Activated T-helper 2 cell treated with anti-CD3 and anti-CD28 coated beads, Interferon-gamma antibody, Interleukin-2, Interleukin-4, amounts not matched to agents 10 μg/mL and 5 μg/mL and 100 μg/mL, durations not matched to agents 14 hours and 24 hours and 36 hours (primary cell): ENCODE measurements at places on chromosomes 6 and 20. TPM values are rescaled to one million over a fixed set of nuclear protein-coding genes. Genes with fewer than 3 reads are reported as not detected.

GRCh38 chr20:52190437-52191131 is 995 bp downstream of the ZFP64 start:
- H3K27me3 ChIP-seq = no peaks in the 10 kb centered on the region
- peaks cover 8% of the 10 kb centered on the region for H3K36me3 ChIP-seq
- H3K4me3 ChIP-seq = peak overlapping the region; percentile 92
- peak; percentile 31 for DNase-seq
- peaks cover 18% of the 10 kb centered on the region for H3K4me1 ChIP-seq

GRCh38 chr6:117545161-117545595 is 57.1 kb downstream of the GOPC start:
- H3K27ac ChIP-seq = no peak overlapping the region
- no peak overlapping the region for H3K4me3 ChIP-seq
- H3K27me3 ChIP-seq = peaks cover 6% of the 10 kb centered on the region
- no peak for DNase-seq
- H3K4me1 ChIP-seq = peaks cover 32% of the 10 kb centered on the region
- H3K36me3 ChIP-seq = peaks cover 10% of the 10 kb centered on the region

GRCh38 chr20:25050501-25051350 is 7.2 kb downstream of the ACSS1 start:
- H3K27ac ChIP-seq = no peak overlapping the region
- DNase-seq = no peak
- no peak overlapping the region for H3K4me3 ChIP-seq

GRCh38 chr6:117288083-117288715 is 22.8 kb downstream of the VGLL2 start:
- no peaks in the 10 kb centered on the region for H3K4me1 ChIP-seq
- H3K27ac ChIP-seq = no peak overlapping the region
- no peak overlapping the region for H3K4me3 ChIP-seq
- H3K36me3 ChIP-seq = no peaks in the 10 kb centered on the region

- peaks cover 51% of the 10 kb centered on the region for H3K4me1 ChIP-seq
- H3K4me3 ChIP-seq = peak overlapping the region; percentile 96
- peaks cover 4% of the 10 kb centered on the region for H3K27me3 ChIP-seq
These were observed 1.4 kb downstream of the PREP start for GRCh38 chr6:105401247-105402089.

- no peak for DNase-seq
- no peak within 1 kb of the TSS for H3K27ac ChIP-seq
- H3K4me3 ChIP-seq = no peak within 1 kb of the TSS
- no peaks in the 10 kb centered on the region for H3K36me3 ChIP-seq
These were observed at the start of gene TNNC2 for GRCh38 chr20:45827030-45827652. Gene TNNC2 (minus strand): TSS chr20:45827312. CDS start chr20:45827248, 64 bp downstream.

ZNF334 gene
- total RNA-seq = 1.2 and 1.4 TPM in 2 replicates

SNHG17 gene
- 78.7 and 83.7 TPM in 2 replicates for total RNA-seq

RNF217 gene
- 2.2 and 3.1 TPM in 2 replicates for total RNA-seq

DNA sequence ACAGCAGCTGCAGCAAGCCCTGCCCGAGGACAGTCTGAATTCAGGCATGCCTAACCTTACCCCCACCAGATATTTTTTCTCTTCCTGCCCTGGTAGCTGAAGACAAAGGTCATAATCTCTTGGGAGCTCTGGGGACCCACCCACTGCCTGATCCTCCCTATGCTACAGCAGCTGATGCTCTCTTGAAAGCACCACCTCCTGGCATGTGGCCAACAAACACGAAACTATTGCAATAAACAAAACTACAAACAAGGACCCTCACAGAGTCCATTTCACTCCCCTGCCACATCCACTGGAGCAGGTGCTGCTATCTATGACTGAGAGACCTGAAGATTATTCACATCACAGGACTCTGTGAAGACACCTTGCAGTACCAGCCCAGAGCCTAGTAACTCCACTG is 238.5 kb upstream of the HS3ST5 start:
- DNase-seq = no peak
- H3K4me3 ChIP-seq = no peak overlapping the region
- H3K27ac ChIP-seq = no peak overlapping the region
- no peaks in the 10 kb centered on the region for H3K27me3 ChIP-seq
- H3K4me1 ChIP-seq = no peaks in the 10 kb centered on the region

RAET1E gene
- total RNA-seq = not detected in 2 replicates

DNA sequence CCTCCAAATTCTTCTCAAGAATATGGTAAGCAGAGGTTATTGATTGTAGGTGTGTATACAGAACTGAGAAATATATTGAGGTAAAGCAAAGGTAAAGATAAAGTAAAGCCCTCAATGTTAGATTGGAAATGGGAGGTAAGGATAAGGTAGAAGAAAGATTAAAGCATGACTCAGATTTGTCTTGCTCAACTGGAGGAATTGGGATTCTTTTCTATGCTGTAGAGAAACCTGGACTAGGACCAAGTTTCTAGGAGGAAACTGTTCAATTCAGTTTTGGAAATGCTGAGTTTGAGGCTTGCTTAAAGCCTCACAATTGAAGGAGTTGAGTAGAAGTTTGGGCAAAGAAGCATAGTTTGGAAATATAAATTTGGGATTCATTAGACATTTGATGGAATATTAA is 634.0 kb upstream of the PTCHD4 start:
- H3K4me1 ChIP-seq = no peaks in the 10 kb centered on the region
- H3K27me3 ChIP-seq = no peaks in the 10 kb centered on the region
- no peaks in the 10 kb centered on the region for H3K36me3 ChIP-seq
- no peak overlapping the region for H3K27ac ChIP-seq

TMEM74B gene
- 1.2 and 1.6 TPM in 2 replicates for total RNA-seq

- H3K27me3 ChIP-seq = no peaks in the 10 kb centered on the region
- no peak overlapping the region for H3K4me3 ChIP-seq
- no peaks in the 10 kb centered on the region for H3K4me1 ChIP-seq
- no peak overlapping the region for H3K27ac ChIP-seq
These were observed 307.7 kb downstream of the MMUT start for GRCh38 chr6:49155316-49155715.

DNA sequence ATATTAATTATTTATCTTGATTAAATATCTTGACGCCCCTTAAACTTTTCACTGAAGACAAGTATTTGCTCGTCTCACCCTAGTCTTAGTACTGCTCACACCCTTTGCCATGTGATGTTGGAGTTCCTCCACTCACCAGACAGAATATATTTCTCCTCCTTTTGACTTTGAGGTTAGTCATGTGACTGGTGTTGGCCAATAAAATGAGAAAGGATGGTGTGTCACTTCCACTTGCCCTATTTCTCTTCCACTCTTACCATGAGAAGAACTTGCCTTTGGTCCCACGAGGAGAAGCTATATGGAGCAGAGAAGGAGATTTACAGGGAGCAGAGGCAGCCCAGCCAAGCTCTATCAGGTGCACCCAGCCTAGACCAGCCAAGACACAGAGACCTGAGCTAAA is 64.9 kb upstream of the TAB2 start:
- no peak overlapping the region for H3K27ac ChIP-seq
- no peak for DNase-seq
- no peaks in the 10 kb centered on the region for H3K27me3 ChIP-seq

DNA sequence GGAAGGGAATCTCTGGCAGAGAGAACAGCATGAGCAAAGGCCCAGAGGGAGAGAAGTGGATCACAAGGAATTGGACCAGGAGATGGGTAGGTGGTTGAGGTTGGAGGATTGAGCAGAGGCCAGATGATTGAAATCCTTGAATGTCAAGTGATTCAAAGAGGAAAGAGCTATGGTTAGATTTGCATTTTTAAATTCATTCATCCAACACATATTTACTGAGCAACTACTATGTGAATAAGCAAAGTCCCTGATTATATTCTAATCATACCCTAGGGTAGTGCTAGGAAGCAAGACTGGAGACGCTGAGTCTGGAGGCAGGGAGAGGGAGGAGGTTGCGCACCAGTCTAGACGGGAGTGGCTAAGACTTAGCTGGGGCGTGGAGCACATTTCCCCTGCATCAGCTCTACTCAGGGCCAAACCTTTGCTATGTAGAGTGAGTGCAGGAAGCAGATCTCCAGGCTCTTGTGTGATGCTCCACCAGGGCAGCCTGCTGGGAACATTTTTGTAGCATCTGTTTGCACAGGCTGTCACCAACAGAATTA is 40.2 kb downstream of the EYA2 start:
- H3K4me1 ChIP-seq = no peaks in the 10 kb centered on the region
- H3K27ac ChIP-seq = no peak overlapping the region
- peaks cover 2% of the 10 kb centered on the region for H3K27me3 ChIP-seq

- H3K27me3 ChIP-seq = no peaks in the 10 kb centered on the region
- no peaks in the 10 kb centered on the region for H3K36me3 ChIP-seq
- H3K27ac ChIP-seq = no peak overlapping the region
- DNase-seq = no peak
- no peak overlapping the region for H3K4me3 ChIP-seq
- no peaks in the 10 kb centered on the region for H3K4me1 ChIP-seq
These were observed 73.3 kb downstream of the OPRM1 start for GRCh38 chr6:154112181-154112809.

DNA sequence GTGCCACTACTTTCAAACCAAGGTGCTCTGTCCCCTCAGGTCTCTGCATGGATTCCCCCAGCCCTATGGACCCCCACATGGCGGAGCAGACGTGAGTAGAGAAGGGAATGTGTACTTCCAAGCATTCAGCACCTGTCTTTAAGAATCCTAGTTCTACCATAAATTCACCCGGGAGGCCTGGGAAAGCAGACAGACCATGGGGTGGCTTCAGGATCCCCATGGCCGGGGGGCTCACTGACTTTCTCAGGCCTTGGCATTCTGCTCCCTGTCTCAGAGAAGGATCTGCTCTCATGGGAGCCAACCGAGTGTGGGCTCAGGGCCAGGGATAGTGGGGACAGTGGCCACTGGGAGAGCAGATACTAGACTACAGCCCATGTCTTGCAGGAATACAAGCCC is 2.3 kb downstream of the CDC25B start:
- H3K4me1 ChIP-seq = peaks cover 50% of the 10 kb centered on the region
- DNase-seq = no peak
- peaks cover 64% of the 10 kb centered on the region for H3K36me3 ChIP-seq
- no peaks in the 10 kb centered on the region for H3K27me3 ChIP-seq
- peak overlapping the region; percentile 95 for H3K27ac ChIP-seq
- H3K4me3 ChIP-seq = peak overlapping the region; percentile 99

DNA sequence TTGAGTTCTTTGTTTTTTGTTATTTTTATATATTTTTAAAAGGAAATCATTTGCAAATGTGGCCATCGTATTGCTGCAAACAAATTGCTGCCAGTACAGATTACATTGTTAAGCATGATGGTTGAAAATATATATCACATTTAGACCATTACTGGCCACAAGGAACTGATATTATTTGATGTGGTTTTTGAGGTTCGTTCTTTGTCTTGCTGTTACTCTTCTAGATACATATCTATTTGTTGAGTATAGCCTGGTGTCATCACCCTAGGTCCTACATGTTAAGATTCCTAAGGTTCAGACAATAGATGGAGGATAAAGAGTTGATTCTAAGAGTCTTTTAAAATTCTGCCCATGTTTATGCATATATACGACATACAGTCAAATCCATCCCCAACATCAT is 306.0 kb downstream of the FARS2 start:
- H3K27ac ChIP-seq = no peak overlapping the region
- no peaks in the 10 kb centered on the region for H3K27me3 ChIP-seq
- no peak overlapping the region for H3K4me3 ChIP-seq
- H3K4me1 ChIP-seq = peaks cover 4% of the 10 kb centered on the region
- DNase-seq = no peak

EPHA7 gene
- total RNA-seq = not detected in 2 replicates

HLA-DRB1 gene
- 22.9 and 27.2 TPM in 2 replicates for total RNA-seq

- peaks cover 5% of the 10 kb centered on the region for H3K4me1 ChIP-seq
- H3K36me3 ChIP-seq = no peaks in the 10 kb centered on the region
- H3K27me3 ChIP-seq = no peaks in the 10 kb centered on the region
- no peak for DNase-seq
- H3K4me3 ChIP-seq = no peak overlapping the region
These were observed 181.0 kb upstream of the ZNF217 start for GRCh38 chr20:53774461-53775203.

HSPA12B gene
- 0.05 TPM in 1 of 2 replicates, not detected in the other for total RNA-seq

- H3K27me3 ChIP-seq = peaks cover 10% of the 10 kb centered on the region
- H3K4me3 ChIP-seq = no peak overlapping the region
- no peak overlapping the region for H3K27ac ChIP-seq
- no peak for DNase-seq
These were observed 1353.4 kb upstream of the GJE1 start for GRCh38 chr6:140779341-140779740.

NRSN1 gene
- total RNA-seq = not detected in 2 replicates

GRCh38 chr6:18471232-18471964 is 84.2 kb downstream of the RNF144B start:
- no peak for DNase-seq
- no peak overlapping the region for H3K27ac ChIP-seq
- no peaks in the 10 kb centered on the region for H3K36me3 ChIP-seq
- peaks cover 13% of the 10 kb centered on the region for H3K27me3 ChIP-seq
- no peaks in the 10 kb centered on the region for H3K4me1 ChIP-seq
- H3K4me3 ChIP-seq = no peak overlapping the region

LY6G6F gene
- total RNA-seq = not detected in 2 replicates

DNA sequence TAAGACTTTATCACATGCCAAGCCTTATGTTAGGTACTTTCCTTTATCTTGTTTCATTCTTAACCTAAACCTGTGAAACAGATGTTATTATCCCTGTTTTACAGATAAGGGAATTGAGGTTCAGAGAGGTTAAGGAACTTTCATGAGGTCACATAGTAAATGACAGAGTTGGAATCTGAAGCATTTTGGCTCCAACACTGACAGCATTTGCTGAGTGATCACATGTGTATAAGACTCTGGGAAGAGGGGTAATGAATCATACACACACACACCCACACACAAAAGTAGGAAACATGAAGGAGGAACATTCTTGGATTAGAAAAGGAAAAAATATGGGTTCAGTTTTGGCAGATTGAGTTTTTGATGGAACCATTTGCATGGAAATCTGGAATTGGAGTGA is 212.5 kb downstream of the GJA1 start:
- H3K4me3 ChIP-seq = no peak overlapping the region
- no peaks in the 10 kb centered on the region for H3K27me3 ChIP-seq
- no peak for DNase-seq
- peaks cover 39% of the 10 kb centered on the region for H3K4me1 ChIP-seq
- H3K27ac ChIP-seq = no peak overlapping the region

SIRPD gene
- 0.37 TPM in 1 of 2 replicates, not detected in the other for total RNA-seq

GLP1R gene
- 0.05 and 0.14 TPM in 2 replicates for total RNA-seq

- no peak for DNase-seq
- no peaks in the 10 kb centered on the region for H3K36me3 ChIP-seq
- peaks cover 2% of the 10 kb centered on the region for H3K4me1 ChIP-seq
- no peak overlapping the region for H3K27ac ChIP-seq
- H3K4me3 ChIP-seq = no peak overlapping the region
- peaks cover 44% of the 10 kb centered on the region for H3K27me3 ChIP-seq
These were observed 49.5 kb downstream of the SOBP start for GRCh38 chr6:107539409-107539808.
